ENCODE measurements at places on chromosomes 12 and 14.

- no peak for DNase-seq
Observed at GRCh38 chr12:121295746-121296617, 527 bp downstream of the CAMKK2 start.

- no peak for DNase-seq
Observed at GRCh38 chr12:55972911-55973598, 823 bp upstream of the RAB5B start.

GRCh38 chr14:21589317-21589716, 9.4 kb upstream of the OR10G3 start:
- no peak for DNase-seq

DNA sequence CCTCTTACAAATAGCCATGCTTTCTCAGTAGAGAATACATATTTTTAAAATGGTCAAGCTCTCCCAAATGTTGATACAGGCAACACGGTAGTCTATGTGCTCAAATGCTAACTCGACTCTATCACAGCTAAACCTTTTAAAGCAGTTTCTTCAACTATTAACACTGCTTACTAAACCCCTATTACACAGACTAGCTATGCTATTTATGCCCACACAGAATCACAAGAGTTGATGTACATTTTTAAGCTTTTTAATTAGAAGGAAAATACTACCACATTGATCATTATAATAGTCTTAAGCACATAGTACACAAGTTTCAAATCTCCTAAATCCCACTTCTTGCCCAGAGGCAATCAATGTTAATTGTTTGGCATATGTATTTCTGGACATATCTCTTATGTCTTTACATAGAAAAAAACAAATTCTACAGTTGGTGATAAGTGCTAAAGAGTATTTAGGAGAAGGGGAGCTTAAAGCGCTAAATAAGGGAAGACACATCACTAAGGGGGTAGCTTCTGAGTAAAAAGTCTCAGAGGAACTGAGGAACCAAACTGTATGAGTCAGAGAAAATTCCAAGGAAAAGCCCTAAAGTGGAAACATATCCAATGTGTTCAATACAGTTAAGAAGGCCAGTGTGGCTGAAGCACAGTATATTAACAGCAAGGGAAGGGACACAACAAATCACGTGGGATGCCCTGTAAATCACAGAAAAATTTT, 13.7 kb downstream of the HNRNPC start:
- no peak for DNase-seq

DNA sequence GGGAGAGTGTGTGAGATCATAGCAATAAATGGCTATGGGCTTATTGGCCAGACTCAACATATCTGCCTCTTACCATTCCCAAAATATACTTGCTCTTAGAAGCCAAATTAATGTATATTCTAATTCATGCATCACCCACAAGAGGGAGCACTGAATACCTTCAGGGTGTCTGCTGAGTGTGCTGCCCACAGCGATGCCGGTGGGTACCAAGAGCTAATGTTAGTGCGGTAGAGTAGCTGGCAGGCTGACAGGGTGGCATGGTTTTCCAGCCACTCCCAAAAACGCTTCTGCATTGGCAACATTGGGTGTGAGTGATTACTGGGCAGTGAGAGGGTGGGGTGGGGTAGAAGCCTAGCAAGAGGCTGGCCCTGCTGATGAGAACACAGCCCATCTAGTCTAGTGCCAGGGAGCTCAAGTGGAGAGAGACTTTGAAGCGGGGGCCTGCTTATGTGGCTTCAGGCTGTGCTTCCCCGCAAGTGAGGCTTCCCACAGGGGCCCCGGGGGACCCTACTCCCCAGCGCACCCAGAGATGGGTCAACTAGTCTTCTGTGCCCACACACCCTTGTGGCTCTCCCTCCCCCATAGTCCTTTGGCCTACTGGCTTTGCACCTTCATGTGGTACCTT, 9.2 kb upstream of the PLEKHD1 start:
- no peak for DNase-seq

- DNase-seq = no peak
Observed at GRCh38 chr12:31485571-31485970, 105.4 kb downstream of the DENND5B start.

GRCh38 chr12:77728018-77728417, 102.7 kb upstream of the NAV3 start:
- DNase-seq = no peak

DNA sequence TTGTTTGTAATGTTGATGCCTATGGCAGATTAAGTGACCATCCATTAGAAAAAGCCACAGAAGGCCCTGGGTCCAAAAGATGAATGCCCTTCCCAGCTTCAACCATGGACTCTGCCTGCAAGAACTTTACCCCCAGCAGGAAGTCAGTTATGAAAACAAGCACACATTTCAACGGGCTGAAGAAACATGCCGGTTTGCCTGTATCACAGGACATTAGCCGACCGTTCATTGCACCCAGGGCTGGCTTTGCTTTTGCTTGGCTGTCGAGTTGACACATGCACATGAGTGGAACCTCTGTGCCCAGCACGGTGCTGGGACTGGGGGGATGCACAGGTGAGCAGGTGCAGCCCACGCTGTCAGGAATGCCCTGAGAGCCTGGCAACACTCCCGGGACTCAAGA, 1087.0 kb downstream of the BCL11B start:
- no peak for DNase-seq

DNA sequence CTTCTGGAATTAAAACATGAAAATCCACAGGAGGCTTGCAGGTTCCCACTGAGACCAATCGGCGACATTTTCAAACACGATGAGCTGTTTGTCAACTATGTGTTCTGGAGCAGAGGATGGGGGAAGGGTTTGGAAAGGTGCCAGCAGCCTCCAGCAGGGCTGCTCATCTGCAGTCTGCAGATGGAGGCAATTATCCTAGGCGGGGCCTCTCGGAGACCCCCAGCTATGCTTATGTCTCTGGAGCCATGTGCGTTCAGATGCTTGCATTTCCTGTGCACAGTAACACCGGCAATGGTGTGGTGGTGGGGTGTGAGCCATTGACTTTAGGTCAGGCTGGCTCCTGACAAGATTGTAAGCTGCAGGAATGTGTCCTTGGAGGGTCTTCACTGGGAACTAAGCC, 51.7 kb downstream of the RPH3A start:
- DNase-seq = no peak

- DNase-seq = no peak
Observed at GRCh38 chr12:48013287-48013686, 9.0 kb upstream of the COL2A1 start.

DNA sequence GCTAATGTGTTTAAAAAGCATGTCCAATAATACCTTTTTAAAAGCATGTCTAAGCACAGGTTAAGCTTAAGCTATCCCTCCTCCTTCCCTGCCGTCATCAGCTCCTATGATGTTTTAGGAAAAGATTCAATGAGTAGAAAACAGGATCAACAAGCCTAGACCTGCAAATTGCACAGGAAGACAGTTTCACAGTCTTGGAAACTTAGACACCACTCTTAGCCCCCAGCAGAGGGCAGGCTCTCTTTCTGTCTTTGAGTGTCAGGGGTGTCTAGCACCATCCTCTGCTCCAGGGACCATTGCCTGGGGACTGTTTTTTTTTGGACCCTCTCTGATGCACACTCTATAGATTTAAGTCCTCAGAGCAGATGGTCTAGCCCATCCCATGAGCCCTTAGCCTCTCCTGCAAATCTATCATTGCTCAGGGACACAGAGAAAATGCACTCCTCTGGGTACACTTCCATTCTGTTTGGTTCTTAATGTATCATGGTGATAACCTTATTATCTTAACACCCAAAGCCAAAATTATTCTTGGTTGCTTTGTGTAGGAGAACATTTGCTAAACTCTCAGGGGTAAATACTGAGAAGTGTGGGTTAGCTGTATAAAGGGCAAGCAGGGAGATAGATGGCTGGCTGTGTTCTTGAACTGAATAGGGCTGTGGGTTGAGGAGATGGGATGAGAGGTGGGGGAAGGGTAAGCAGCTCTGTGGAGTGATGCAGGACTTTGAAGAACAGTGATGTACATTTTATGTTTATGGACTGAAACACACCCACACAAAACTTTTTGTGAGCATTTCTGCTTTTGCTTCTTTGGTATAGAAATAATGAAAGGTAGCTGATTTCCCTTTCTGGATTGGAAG, 259.9 kb upstream of the DDHD1 start:
- DNase-seq = no peak

- DNase-seq = no peak
Observed at GRCh38 chr12:2619136-2619535, 175.6 kb upstream of the FKBP4 start.

- DNase-seq = no peak
Observed at GRCh38 chr12:16606201-16606849, 363 bp upstream of the LMO3 start.

DNA sequence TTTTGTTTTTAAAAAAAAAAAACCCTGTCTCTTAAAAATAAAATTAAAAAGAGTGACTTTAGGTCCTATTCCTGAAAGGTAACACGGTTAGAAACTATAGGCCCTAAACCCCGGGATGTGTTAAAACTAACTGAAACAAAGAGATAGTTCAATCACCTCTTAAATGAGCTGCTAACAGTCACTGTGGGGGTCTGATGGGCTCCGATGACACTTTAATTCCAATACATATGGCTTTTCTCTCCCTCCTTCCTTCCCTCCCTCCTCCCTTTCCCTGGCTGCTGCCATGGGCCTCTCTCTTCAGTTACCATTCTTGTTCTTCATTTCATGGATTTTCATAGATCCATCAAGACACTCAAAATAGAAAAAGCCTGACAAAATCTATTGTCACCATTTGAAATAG, 76.6 kb downstream of the RNF34 start:
- DNase-seq = no peak

GRCh38 chr14:49986343-49987014, 93.6 kb downstream of the ARF6 start:
- no peak for DNase-seq

DNA sequence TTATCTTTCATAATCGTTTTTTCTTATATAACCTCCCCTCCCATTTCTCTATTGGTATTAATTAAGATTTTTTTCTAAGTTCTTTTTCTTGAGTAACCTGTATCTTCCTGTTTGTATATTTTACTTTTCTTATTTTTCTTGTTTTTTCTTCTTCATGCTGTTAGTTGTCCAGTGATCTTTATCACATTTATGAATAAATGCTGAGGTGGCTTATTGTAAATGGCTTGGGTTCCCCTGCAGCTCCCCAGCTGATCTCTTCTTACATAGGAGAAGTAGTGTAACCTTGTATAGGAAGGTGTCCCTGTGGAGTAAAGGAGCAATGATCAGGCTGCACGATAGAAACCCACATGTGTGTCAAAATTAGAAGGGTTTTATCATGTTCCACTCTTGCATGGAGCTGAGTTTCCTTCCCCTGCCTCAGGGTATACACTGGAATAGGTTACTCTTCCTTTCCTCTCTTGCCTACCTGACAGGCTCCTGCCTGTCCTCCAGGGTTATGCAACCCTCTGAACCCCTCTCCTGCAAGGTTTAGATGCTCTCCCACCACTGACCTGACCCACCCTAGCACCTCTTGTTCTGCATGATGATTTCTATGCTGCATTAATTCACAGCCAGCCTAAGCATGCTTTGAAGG, 334.8 kb upstream of the RGS6 start:
- DNase-seq = no peak

DNA sequence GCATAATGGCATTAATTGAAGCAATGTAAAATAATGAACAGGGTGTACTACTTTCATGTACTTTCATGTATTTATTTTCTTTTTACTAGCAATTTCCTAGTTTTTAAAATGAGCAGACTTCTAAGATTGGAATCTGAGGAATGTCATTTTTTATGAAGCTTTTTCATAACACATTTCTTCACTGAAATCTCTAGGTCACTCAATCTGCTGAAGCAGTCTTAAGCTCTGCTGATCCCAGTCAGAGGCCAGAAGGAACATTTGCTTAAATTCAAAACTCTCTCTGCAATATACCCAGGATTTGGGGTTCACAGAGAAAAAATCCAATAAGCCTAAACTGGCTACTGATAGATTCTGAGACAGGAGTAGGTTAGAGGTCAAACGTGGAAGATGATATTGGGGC, 73.6 kb upstream of the CNTN1 start:
- no peak for DNase-seq

DNA sequence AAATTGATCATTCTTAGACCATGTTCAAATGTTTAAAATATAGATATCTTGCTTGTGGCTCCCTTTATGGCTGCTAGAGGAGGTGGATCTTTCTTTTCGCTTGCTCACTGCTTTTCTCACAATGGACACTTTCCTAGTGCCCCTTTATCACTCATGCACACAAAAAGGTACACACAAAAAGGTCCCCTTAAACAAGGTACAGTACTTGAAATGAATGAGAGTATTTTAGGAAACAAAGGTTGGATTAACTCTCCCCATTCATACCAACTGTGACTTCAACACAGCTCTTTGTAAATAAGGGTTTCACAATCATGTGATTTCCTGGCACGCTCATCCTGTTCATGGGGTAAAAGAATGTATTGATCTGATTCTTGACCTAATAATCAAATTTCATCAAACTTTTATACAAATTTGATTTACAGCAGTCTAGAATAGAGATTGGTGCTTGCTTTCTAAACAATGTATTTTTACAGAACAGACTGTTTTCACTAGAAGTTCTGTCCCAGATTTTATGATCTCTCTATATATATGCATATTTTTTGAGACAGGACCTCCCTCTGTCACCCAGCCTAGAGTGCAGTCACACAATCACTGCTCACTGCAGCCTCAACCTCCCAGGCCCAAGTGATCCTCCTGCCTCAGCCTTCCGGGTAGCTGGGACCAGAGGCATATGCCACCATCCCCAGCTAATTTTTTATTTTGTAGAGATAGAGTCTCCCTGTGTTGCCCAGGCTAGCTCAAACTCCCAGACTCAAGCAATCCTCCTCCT, 34.4 kb upstream of the EPS8 start:
- DNase-seq = no peak

GRCh38 chr12:113857371-113857770, 108.8 kb downstream of the RBM19 start:
- no peak for DNase-seq

DNA sequence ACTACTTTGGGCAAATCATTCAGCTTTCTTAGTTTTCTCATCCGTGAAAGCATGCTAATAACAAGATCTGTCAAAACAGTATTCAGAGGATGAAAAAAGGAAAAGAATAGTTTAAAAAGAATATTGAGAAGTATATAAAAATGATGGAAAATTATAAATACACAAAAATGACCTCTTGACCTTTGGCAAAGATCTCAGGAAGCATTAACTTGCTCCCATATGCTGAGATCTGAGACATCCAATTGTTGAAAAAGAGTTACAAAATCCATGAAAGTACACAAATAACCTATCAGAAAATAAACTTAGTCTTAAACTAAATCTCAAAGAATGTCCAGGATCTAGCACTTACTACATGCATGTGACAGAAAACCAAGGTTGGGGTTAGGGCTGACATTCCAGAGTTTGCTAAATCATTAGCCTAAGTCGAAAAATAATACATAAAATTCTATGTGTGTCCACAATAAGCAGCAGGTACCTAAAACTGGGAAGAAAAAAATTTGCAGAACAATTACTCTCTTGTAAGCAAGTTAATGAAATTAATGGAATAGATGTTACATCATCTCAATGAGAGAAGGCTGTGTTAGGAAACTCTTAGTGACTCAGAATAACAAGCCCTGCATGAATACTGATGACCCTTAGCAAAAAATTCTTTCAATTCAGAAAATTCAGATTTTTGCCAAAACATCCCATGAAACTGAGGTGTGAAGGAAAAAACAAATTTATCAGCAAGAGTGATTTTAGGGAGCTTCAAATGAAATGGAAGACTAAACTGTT, 3.4 kb downstream of the PAH start:
- no peak for DNase-seq

- no peak for DNase-seq
Observed at GRCh38 chr12:65306366-65307168, 28.1 kb downstream of the MSRB3 start.

- DNase-seq = no peak
Observed at GRCh38 chr14:63248211-63248610, 44.0 kb downstream of the RHOJ start.

GRCh38 chr14:53792909-53793308, 163.7 kb downstream of the BMP4 start:
- no peak for DNase-seq

GRCh38 chr12:53513712-53514410, 6.6 kb upstream of the NPFF start:
- no peak for DNase-seq
